H1 (cell line): ENCODE measurements at places on chromosomes 12 and 14. TPM values are rescaled to one million over a fixed set of nuclear protein-coding genes. Genes with fewer than 3 reads are reported as not detected.

ZC3H10 gene
- 11.2 and 12.5 TPM in 2 replicates for total RNA-seq

KERA gene
- total RNA-seq, result not detected in 2 replicates

GNPNAT1 gene
- 54.1 and 56.4 TPM in 2 replicates for total RNA-seq

GLS2 gene
- 14.5 and 16.9 TPM in 2 replicates for total RNA-seq

B4GALNT3 gene
- total RNA-seq, result 20.3 and 20.4 TPM in 2 replicates

UBE2N gene
- total RNA-seq, result 215 and 225 TPM in 2 replicates
